NCI-H146 (cell line): ENCODE measurements at places on chromosomes 6 and 20.

- DNase-seq = no peak
Observed at GRCh38 chr6:102895683-102896082, 1502.2 kb downstream of the GRIK2 start.

GRCh38 chr6:155352811-155353210, 38.5 kb upstream of the TFB1M start:
- DNase-seq = no peak

- DNase-seq = no peak
Observed at GRCh38 chr20:52616629-52617028, 355.5 kb upstream of the TSHZ2 start.

- DNase-seq = peak; percentile 15
Observed at GRCh38 chr20:46151936-46152335, 33.8 kb downstream of the CD40 start.

DNA sequence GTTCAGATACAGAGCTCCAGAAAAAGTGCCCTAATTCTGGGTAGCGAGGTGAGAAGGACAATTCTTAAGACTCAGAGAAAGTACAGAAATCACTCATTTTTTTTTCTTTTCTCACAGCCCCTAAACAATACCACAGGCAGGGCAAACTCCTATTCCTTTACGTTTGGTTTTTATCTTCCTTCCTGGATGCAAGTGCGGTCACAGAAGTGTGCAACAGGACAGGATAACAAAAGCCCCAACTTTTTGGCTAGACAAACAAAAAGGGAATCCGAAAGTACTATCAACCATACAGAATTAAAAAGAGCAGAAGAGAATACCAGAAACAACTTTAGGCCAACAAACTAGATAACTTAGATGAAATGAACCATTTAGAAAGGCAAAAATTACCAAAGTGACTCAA, 18.4 kb upstream of the BEND6 start:
- no peak for DNase-seq

DNA sequence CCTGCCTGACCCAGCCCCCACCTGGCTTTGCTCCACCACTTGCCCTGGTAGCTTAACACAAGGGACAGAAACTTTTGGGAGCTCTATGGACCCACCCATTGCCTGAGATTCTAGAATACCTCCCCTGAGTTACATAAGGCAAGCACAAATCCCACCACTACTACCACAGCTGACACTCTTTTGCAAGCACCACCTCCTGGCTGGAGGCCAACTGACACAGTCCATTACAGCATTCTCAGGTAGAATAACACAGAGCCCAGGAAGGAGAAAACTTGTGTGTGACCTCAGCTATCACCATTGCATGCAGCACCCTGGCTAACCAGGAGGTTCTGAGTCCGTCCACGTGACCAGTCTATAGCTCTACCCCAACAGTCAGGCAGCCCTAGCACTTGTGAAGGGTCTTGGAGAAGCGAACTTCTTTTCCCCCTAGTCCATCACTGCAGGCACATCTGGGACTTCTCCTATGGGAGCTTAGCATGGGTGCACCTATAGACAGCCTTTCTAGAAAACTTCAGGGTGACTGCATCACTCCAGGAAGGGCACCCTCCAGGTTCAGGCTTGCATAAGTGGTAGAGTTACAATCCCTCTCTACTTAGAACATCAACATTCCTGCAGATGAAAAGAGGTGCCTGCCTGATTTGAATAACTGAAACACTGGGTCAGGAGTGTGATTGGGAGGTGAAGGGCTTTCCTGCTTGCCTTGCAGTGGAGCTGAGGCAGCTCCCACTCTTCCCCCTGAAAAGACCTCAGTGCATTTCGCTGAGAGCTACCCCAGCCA, 30.1 kb downstream of the CITED2 start:
- DNase-seq = peak; percentile 42

GRCh38 chr6:148240461-148240840, 102.2 kb upstream of the SASH1 start:
- DNase-seq = no peak

DNA sequence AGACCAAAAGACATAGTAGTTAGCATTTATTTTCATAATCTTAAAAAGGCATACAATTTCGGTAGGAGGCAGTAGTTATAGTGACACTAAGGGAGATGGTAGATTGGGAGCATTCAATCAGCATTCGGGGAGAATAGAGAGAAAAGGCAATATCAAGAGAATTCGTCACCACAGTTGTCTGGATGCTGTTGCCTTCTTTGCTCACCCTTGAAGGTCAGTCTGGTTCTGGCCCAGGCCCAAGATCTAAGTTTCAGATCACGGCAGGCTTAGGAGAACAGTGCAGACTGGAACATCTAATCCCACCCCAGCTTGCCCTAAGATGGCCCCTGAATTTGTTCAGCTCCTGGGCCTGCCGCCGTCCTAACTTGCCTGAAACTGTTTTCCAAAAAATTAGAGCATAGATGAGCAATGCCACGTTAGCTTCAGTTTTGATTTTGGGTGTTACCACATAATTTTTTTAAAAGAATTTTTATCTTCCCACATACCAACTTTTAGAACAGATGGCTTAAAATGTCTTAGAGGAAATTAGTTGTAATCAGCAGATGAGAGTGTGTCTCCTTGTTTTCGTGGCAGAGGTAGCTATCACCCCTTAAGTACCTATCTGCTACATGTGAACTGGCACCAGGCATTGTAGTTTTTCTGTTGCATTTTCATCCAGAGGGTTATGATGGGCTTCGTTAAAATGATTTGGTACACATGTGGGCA, 8.3 kb upstream of the CEP85L start:
- DNase-seq = no peak

- DNase-seq = no peak
Observed at GRCh38 chr6:80472271-80472670, 365.8 kb downstream of the BCKDHB start.

- DNase-seq = no peak
Observed at GRCh38 chr20:60966031-60966430, 286.0 kb upstream of the CDH4 start.

DNA sequence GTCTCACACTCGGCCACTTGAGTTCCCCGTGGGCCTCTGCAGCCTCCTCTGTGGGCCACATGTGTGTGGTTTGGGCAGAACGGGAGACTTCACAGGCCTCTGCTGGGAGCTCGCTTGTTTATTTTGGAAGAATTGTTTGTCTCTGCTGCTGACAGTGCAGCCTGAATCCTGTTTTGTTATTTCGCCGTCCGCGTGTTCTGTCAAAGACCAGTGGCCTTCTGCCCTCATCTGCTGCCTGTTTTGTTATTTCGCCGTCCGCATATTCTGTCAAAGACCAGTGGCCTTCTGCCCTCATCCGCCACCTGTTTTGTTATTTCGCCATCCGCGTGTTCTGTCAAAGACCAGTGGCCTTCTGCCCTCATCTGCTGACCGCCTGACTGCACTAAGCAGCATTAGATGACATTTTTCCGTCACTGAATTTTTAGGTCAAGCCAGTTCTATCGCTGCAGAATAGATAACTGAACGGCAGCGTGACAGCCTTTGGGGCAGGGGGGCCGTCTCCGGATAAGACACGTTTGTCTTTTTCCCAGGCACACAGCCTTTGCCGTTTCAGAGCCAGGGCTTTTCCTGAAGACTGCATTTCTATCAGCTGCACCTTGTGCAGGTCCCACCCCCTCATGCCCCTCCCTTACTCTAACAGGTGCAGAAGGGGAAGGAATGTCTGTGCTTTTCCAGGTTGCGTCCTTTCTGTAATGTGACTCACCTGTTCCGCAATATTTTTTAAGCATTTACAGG, 158.5 kb upstream of the AFDN start:
- no peak for DNase-seq

DNA sequence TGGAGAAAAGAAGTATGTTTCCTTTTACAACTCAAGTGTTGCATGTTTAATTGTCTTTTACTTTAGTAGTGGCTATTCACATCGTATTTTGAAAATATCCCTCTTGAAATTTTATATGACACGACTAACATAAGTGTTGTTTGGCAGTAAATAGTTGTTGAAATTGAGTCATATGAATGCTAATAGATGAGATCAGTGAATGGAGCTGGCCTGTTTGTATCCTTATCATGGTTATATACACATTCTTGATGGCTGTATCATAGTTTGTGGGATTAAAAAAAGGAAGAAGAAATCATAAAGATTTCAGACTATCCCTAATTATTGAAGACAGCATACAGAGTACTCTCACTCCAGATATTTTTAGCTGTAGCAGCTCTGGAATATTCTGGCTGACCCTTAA, 8.2 kb upstream of the RAE1 start:
- DNase-seq = no peak

- no peak for DNase-seq
Observed at GRCh38 chr6:46850792-46851191, 57.6 kb downstream of the MEP1A start.

DNA sequence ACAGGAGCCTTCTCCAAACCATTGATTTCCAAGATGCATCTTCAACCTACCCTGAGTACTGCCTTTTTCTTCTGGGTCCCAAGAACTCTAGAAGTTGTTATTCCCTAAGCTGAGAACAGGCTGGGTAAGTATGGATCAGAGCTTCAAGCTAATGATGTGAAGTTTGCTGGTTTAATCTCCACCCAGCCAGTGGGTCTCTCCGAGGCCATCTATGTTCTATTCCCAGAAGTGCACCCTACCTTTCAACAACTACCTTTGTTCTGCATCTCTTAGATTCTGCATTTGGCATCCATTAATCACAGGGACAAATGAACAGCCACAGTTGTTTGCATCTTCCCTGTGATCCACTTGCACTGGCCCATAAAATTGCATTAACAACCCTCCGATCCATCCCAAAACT, 246.2 kb downstream of the HIVEP2 start:
- no peak for DNase-seq

- peak; percentile 84 for DNase-seq
Observed at GRCh38 chr6:41336824-41337223, 1.4 kb downstream of the NCR2 start.

GRCh38 chr6:112193535-112194051, 60.8 kb downstream of the LAMA4 start:
- no peak for DNase-seq

- peak; percentile 29 for DNase-seq
Observed at GRCh38 chr6:117555882-117556498, 46.3 kb downstream of the GOPC start.

GRCh38 chr20:44228465-44229258, 18.1 kb upstream of the OSER1 start:
- DNase-seq = no peak

DNA sequence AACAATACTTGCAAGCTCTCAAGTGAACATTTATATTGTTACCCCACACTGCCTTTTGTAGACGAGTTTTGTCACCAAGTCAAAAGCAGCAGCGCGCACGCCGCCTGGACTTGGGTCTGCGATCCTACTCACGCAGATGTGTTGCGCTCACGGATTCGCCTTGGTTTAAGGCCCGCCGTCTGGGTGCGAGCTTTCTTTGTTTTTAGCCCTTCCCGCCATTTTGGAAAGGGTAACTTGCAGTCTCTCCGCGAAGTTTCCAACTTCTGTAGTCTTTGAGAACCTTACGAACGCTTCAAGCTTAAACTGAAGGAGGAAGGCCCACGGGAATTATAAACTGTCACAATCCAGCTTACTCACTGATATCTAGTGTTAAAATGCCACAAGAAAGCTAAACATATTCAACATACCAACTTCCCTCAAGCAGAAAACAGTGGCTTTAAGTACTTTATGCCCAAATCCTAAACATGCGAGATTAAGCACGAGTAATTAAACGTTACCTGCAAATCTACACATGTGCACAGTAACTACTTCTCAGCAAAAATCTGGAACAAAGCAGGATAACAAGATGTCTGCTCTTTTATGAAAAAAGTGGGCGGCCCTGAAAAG, 80.4 kb upstream of the BTN3A2 start:
- DNase-seq = peak; percentile 78

- no peak for DNase-seq
Observed at GRCh38 chr6:3022765-3023662, 23.3 kb downstream of the NQO2 start.

DNA sequence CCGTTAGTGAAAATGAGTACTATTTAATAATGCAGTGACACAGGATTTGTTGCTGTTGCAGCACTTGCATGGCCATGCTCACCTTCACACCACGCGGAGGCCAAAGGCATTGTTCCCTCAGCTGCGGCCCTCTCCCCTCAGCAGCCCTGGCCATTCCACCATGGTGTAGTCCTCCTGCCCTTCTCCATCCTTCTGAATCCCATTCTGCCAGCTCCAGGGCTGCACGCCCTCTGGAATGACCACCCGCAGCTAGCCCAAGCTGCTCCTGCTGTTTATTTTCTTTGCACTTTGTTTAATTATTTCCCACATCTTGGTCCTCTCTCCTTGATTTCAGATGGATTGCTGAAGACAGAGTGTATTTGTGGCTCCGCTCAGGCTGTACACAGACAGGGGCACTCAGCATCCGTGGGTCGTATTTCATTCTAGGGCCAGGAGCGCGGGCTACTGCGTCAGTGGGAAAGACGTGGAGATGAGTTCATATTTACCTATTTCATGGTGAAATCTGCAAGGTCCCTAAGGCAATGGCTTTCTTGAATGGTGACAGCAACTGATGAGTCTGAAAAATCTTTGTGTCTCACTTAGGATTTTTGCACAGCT, 81.4 kb upstream of the DUSP22 start:
- peak; percentile 48 for DNase-seq

- DNase-seq = no peak
Observed at GRCh38 chr20:51720854-51721253, 47.3 kb downstream of the ATP9A start.

GRCh38 chr6:108736002-108736361, 112.2 kb upstream of the ARMC2 start:
- no peak for DNase-seq

GRCh38 chr20:7094438-7094997, 327.0 kb downstream of the BMP2 start:
- DNase-seq = peak; percentile 66

DNA sequence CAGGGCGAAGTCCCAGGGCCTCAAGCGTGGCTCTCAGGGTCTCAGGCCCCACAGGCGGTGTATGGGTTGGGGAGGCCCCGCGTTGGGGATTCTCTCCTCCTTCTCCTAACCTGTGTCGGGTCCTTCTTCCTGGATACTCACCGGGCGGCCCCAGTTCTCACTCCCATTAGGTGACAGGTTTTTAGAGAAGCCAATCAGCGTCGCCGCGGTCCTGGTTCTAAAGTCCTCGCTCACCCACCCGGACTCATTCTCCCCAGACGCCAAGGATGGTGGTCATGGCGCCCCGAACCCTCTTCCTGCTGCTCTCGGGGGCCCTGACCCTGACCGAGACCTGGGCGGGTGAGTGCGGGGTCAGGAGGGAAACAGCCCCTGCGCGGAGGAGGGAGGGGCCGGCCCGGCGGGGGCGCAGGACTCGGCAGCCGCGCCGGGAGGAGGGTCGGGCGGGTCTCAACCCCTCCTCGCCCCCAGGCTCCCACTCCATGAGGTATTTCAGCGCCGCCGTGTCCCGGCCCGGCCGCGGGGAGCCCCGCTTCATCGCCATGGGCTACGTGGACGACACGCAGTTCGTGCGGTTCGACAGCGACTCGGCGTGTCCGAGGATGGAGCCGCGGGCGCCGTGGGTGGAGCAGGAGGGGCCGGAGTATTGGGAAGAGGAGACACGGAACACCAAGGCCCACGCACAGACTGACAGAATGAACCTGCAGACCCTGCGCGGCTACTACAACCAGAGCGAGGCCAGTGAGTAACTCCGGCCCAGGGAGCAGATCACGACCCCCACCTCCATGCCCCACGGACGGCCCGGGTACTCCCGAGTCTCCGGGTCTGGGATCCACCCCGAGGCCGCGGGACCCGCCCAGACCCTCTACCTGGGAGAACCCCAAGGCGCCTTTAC, at the start of gene HLA-G:
HLA-G (plus strand) TSS at position 247 of the 892 bp plus-strand sequence; CDS start at position 267, 20 bp downstream.
- DNase-seq = peak; percentile 8
